Vagina (tissue), 2 donors: ENCODE measurements at places on chromosomes 5 and 9.
A peak's percentile ranks its signal among the peaks of the same experiment; 100 is the strongest.

DNA sequence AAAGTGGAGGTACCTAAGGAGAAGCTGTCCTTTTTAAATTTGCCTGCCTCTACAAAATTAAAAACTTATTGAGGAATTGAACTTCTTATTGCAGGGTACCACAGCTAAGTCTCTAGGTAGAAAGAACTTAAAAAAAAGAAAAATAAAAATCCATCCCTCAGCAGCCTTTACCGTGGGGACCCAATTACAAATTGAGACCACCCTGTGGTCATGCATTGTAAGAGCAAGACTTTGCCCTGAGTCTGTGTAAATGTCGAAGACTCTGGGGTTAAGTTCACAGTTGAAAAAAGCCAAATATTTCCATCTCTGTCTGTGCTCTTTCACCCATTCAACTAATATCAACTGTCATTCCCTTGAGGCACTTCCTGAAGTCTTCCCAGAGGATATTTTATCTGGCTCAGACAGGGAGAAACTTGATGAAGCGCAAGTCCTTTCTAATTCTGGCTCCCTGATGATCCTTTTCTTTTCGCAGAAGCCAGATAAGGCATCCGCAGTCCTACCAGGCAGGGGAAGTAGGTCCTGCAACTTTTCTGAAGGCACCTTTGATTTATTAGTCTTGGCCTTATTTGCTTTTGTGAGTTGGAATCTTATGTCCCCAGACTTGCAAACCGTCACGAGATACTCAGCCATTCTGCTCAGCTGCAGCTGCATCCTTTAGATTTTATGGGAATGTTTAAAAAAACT lies 323.8 kb upstream of the WWC1 start:
- H3K27ac ChIP-seq = no peak overlapping the region
- DNase-seq = no peak
- no peak overlapping the region for H3K4me3 ChIP-seq
- peaks cover 6% of the 10 kb centered on the region for H3K4me1 ChIP-seq
- H3K36me3 ChIP-seq = no peaks in the 10 kb centered on the region

DNA sequence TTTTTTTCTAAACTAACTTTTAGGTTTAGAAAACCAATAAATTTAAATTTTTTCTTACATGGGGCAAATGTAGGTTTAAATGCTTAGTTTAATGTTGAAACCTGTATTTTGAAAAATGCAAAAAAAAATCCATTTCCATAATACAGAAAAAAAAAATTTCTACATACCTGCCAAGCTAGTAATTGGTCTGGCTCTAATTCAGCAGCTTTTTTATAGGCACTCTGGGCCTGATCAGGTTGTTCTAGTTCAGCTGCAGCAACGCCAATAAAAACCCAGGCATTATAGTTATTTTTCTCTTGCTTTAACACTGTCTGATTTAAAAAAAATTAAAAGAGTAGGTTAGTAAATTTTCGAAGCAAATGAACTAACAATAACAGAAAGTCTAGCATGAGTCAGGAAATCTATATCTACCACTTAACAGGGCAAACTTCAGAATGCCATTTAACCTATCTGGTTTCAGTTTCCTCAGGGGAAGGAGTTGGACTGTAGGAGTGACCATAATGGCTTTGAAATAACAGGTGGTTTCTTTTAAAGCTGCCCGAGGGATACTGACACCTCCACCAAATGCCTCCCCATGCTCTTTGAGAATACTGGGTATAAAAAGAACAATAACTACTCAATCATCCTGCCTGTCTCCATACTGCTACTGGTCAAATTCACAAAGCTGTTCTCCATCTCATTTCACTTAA lies 11.6 kb downstream of the SKIC3 start:
- H3K27ac ChIP-seq = no peak overlapping the region
- DNase-seq = no peak
- peaks cover 16% of the 10 kb centered on the region for H3K4me1 ChIP-seq

GRCh38 chr5:63398346-63398745 lies 563.9 kb downstream of the HTR1A start:
- no peaks in the 10 kb centered on the region for H3K4me1 ChIP-seq
- H3K27me3 ChIP-seq = no peaks in the 10 kb centered on the region
- no peak overlapping the region for H3K4me3 ChIP-seq
- H3K27ac ChIP-seq = no peak overlapping the region

DNA sequence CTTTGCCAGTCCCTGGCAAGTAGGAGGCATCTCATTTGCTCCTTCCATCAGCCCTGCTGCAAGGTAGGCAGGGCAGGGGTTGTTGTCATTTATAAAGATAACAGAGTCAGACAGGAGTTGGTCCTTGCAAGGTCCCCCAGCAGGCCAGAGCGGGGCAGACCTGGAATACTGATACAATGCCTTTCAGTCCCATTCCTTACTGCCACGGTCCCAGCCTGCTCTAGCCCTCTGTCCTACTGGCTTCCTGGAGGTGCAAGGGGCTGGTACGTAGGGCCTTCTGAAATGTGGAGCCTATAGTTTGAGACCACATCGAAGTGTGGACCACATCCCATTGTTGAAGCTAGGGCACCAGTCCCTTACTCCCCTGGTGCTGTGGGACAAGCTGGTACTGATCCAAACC lies 42.8 kb upstream of the PITX1 start:
- H3K4me1 ChIP-seq = peaks cover 4% of the 10 kb centered on the region
- no peak overlapping the region for H3K4me3 ChIP-seq
- no peaks in the 10 kb centered on the region for H3K36me3 ChIP-seq

DNA sequence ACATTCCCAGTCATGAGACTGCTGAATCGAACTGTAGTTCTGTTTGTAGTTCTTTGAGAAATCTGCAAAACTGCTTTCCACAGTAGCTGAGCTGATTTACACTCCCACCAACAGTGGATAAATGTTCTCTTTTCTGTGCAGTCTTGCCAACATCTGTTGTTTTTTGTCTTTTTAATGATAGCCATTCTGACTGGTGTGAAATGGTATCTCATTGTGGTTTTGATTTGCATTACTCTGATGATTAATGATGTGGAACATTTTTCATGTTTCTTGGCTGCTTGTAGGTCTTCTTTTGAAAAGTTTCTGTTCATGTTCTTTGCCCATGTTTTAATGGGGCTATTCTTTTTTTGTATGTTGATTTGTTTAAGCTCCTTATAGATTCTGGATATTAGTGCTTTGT lies 187.3 kb upstream of the TLE4 start:
- H3K27me3 ChIP-seq = no peaks in the 10 kb centered on the region
- no peak overlapping the region for H3K4me3 ChIP-seq
- no peaks in the 10 kb centered on the region for H3K36me3 ChIP-seq
- no peak for DNase-seq
- no peaks in the 10 kb centered on the region for H3K4me1 ChIP-seq
- H3K27ac ChIP-seq = no peak overlapping the region

GRCh38 chr5:113487781-113488644 lies at the start of gene MCC:
MCC (minus strand) TSS chr5:113488453.
- H3K27ac ChIP-seq = peak within 1 kb of the TSS; percentile 69
- DNase-seq = no peak
- H3K4me1 ChIP-seq = peaks cover 15% of the 10 kb centered on the region
- peak within 1 kb of the TSS; percentile 76 for H3K4me3 ChIP-seq

DNA sequence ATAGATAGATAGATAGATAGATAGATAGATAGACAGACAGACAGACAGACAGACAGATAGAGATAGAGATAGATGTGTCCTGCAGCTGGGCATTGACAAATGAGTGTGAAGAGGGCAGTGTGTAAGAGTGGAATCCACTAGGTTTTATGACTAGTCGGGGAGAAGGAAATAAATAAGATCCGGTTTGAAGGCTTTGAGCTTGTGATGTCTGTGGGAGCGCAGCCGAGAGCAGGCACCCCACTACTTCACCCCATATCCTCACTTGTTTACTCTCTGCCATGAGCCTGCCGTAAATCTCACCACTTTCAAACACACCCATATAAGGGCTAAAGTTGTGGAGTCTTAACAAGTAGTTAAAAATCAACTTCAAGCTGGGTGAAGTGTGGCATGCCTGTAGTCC lies 1.4 kb upstream of the SUSD1 start:
- no peak overlapping the region for H3K27ac ChIP-seq
- H3K36me3 ChIP-seq = no peaks in the 10 kb centered on the region
- DNase-seq = no peak
- no peak overlapping the region for H3K4me3 ChIP-seq

DNA sequence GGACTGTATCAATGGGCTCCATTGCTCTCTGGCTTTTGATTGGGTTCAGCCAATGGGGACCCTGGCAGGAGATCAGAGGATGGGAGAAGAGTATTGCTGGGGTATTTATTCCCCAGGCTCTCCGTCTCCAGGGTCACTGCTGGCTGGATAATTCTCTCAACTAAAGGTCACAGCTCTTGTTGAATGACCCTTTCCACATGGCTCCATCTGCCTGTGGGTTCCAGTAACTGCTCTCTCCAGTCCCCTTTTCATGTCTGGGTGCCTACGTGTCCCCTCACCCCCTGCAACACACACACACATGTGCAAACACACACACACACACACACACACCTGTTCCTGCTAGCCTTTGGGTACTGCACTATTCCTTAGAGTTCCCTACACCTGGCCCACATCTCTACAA lies 53.9 kb upstream of the RIC1 start:
- no peaks in the 10 kb centered on the region for H3K36me3 ChIP-seq
- no peak overlapping the region for H3K4me3 ChIP-seq
- no peaks in the 10 kb centered on the region for H3K27me3 ChIP-seq
- no peak overlapping the region for H3K27ac ChIP-seq
- no peak for DNase-seq
- no peaks in the 10 kb centered on the region for H3K4me1 ChIP-seq

DNA sequence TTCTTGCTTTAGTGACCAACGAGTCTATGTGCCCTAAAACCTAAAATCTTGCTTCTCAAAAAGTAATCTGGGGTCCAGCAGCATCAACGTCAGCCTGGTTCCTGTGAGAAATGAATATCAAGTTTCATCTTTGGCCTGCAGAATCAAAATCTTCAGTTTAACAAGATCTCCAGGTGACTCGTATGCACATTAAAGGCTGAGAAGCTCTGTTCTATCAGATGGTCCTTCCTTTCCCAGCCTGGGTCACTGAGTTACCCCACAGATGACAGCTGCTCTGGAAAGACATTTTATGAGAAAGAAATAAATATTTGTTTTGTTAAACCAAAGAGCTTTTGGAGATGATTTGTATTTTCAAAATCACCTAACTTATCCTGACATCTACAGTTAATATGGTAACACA lies 75.8 kb downstream of the ADAMTSL1 start:
- no peaks in the 10 kb centered on the region for H3K36me3 ChIP-seq
- no peak for DNase-seq
- H3K27me3 ChIP-seq = no peaks in the 10 kb centered on the region
- H3K4me1 ChIP-seq = no peaks in the 10 kb centered on the region
- no peak overlapping the region for H3K27ac ChIP-seq

DNA sequence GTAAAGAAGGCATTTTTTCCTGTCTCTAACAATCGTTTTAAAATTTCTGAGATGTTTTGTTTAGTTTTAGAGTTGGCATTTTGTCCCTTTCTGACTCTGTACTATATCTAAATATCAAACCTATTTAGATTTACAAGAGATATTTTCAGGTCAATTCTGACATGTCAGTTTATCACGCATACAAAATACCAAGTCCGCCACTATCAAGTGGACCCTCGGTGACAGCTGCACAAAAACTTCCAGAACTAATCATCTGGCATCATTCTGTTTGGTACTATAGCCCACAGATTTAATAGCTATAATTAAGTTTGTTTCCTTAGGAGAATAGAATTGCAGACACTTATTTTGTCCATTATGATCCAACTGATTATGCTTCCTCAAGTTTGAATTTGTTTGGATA lies 1278.2 kb downstream of the CDH12 start:
- H3K4me1 ChIP-seq = no peaks in the 10 kb centered on the region
- no peaks in the 10 kb centered on the region for H3K27me3 ChIP-seq
- H3K27ac ChIP-seq = no peak overlapping the region
- DNase-seq = no peak

GRCh38 chr9:37531699-37532098 lies 44.5 kb downstream of the FBXO10 start:
- no peaks in the 10 kb centered on the region for H3K4me1 ChIP-seq
- no peaks in the 10 kb centered on the region for H3K27me3 ChIP-seq
- H3K36me3 ChIP-seq = peaks cover 8% of the 10 kb centered on the region
- H3K27ac ChIP-seq = no peak overlapping the region

DNA sequence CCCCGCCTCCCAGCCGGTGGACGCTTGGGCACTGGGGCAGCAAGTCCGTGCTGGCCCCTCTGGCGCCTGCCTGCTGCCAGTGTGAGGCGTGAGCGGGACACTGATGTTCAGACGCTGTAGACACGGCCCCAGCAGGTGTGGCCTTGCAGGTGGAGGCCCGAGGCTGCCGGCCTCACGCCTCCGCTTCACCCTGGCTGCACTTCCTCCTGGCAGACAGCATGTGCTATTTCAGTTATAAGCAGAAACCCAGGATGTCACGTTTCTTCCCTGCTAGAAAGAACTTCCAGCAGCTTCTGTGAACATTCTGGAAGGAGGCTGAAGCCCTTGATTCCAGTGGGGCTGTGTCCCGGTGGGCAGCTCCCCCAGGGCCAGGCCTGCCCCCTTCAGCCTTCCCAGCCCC lies 114.8 kb upstream of the FCN2 start:
- H3K27ac ChIP-seq = no peak overlapping the region
- DNase-seq = no peak
- H3K27me3 ChIP-seq = no peaks in the 10 kb centered on the region
- H3K36me3 ChIP-seq = peaks cover 44% of the 10 kb centered on the region

- no peak overlapping the region for H3K4me3 ChIP-seq
- no peaks in the 10 kb centered on the region for H3K36me3 ChIP-seq
- peaks cover 6% of the 10 kb centered on the region for H3K4me1 ChIP-seq
- no peak overlapping the region for H3K27ac ChIP-seq
Observed at GRCh38 chr5:154242442-154242841, 51.9 kb downstream of the GALNT10 start.

GRCh38 chr9:5893134-5893505 lies 2.4 kb downstream of the MLANA start:
- H3K27ac ChIP-seq = no peak overlapping the region
- no peaks in the 10 kb centered on the region for H3K36me3 ChIP-seq
- no peaks in the 10 kb centered on the region for H3K4me1 ChIP-seq
- H3K27me3 ChIP-seq = no peaks in the 10 kb centered on the region
- H3K4me3 ChIP-seq = no peak overlapping the region

DNA sequence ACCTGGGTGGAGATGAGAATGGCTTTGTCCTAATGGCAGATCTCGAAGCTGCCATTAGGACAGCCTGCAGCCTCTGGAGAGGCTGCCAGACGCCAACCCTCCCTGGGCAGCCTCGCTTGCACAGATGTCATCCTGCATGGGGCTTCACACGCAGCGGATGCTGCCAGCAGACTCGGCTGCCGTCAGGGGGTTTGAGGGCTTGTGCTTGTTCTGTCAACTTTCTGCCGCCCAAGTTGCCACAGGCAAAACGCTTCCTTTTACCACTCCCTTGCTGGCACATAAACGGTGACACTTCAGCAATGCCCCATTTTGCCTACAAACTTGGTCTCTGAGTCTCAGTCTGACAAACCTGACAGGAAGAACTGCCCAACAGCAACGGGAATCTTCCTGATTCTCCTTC lies 24.7 kb downstream of the DAP start:
- DNase-seq = no peak
- H3K4me3 ChIP-seq = no peak overlapping the region
- peaks cover 38% of the 10 kb centered on the region for H3K4me1 ChIP-seq
- H3K27me3 ChIP-seq = no peaks in the 10 kb centered on the region
- H3K36me3 ChIP-seq = no peaks in the 10 kb centered on the region
- no peak overlapping the region for H3K27ac ChIP-seq

- H3K27me3 ChIP-seq = no peaks in the 10 kb centered on the region
- no peaks in the 10 kb centered on the region for H3K36me3 ChIP-seq
- no peak overlapping the region for H3K27ac ChIP-seq
- no peak overlapping the region for H3K4me3 ChIP-seq
- H3K4me1 ChIP-seq = no peaks in the 10 kb centered on the region
- DNase-seq = no peak
Observed at GRCh38 chr9:70542311-70542931, 128.0 kb upstream of the KLF9 start.

- no peak overlapping the region for H3K27ac ChIP-seq
- no peak for DNase-seq
Observed at GRCh38 chr9:33124751-33125381, 42.3 kb downstream of the B4GALT1 start.
